ENCODE measurements at places on chromosomes 7 and 10.
A peak's percentile ranks its signal among the peaks of the same experiment; 100 is the strongest.

DNA sequence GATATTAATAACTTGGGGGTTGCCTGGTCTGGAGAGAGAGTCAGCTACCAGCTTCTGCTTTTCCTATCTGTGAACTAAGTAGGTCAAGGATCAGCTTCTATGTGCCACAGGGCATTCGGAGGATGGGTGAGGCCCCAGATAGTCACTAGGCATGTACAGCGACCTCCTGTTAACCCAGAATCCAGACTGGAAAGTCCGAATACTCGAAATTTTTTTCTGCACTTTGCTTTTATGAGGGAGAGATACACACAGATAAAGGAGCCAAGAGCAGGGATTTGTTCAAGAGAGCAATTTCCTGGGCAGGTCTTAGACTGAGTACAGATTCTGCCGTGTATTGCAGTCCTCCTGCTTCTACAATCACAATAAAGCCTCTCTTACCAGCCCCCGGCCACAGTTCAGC, 54.2 kb downstream of the EMX2 start:
- no peak for DNase-seq

- DNase-seq, result peak; percentile 67
Measured at GRCh38 chr7:131040467-131040932, 287.2 kb upstream of the MKLN1 start.

DNA sequence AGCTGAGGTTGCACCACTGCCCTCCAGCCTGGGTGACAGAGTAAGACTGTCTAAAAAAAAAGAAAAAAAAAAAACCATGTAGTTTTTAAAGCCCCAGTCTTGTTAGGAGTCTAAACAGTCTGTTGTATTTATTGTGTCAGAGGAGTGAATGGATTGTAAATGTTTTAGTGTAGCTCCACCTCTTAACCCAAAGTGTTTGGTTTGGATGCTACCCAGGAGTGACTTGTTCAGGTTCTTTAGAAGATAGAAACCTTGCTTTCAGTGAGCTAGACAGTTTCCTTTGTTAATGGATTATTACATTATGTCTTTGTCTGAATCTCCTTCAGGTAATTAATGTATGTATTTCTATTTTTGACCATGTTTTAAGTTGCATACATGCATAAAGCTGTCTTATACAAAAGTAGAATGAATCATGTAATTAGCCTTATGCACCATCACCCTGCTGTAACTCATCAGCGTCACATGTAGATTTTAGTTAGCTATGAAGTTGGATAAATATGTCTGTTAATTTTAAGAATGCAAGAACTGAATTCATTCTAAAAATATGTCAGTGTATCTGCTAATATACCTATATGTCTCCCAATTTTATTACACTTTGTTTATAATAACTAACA, 97.7 kb downstream of the TAF3 start:
- DNase-seq, result no peak

DNA sequence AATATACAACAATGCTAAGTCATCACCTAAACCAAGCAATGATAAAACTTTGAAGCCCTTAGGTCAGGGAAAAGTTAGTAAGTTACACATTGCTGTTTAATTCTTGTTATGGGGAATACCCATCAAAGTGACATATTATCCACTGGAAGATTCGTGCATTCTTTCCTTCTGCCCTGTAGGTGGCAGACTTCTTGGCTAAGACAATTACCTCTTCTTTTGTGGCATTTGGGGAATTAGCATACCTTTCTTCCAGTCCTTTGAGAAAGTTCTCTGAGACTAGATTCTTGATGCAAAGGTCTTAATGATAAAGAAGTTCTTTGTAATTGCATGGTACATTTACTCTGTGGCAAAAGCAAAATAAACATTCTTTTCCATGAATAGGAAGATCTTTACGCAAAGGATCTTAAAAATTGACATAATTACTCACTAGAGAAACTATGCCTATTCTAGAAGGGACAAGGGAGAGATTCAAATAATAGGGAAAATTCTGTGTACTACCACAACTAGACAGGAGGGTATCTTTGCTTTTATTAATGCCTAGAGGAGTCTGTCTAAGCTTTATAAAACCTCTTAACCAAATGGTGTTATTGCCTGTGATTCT, 395.9 kb downstream of the GRM8 start:
- no peak for DNase-seq

DNA sequence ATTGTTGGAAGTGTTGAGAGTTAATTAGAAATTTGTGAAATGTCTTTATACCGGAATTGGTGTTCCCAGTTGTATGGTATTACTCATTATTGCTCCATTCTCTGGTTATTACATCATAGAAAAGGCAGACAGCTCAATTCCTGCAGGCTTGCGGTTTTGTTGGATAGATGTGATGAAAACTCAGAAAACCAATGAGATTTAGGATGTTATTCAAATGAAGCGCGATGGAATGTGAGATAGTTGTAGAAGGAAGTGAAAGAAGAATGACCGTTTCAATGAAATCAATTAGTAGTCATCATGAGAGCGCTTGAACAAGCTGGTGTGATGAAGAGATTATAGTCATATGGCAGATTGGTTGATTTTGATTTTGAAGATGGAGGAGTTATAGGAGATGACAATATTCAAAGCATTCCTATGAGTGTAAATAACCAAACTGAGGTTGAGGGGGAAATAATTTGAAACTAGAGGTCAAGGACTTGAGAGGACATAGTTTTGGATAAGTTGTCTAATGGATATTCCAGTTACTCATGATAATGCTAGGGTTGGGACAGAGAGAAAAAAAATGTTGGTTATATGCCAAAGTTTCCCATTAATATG, 991.5 kb downstream of the NRG3 start:
- no peak for DNase-seq

- DNase-seq, result no peak
Measured at GRCh38 chr7:134823400-134823799, 44.0 kb downstream of the CALD1 start.

- no peak for DNase-seq
Measured at GRCh38 chr10:78727728-78728127, 341.0 kb upstream of the ZMIZ1 start.

DNA sequence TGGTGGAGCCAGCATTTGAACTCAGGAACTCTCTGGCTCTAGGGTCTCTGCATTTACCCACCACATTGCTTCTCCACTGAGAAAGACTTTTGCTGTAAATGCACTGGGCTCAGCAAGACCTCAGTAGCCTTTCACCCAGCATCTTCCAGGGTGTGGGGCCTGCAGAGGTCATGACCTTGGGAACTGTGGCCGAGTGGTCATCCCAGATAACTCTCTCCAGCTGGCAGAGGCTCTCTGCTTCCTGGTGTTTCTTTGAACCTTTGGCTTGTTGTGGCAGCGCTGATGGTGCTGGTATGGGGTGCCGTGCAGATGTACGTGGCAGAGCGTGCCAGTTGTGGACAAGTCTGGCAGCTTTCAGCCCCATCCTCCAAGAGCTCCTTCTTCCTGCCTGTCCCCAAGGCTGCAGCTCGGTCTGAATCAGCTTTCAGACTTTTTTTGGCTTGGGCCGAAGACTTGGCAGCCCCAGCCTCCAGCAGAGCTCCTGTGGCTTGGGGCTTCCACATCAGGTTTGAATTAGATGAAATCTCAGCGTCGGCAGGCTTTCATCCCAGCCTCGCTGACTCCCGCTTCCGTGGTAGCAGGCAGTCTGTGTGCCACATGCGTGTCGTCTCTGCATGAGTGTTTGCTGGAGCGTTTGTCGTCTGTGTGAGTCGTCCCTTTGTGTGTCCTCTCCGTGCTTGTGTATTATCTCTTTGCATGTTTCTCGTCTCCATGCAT, 21.5 kb downstream of the ADAMTS14 start:
- DNase-seq, result peak; percentile 86

- DNase-seq, result no peak
Measured at GRCh38 chr7:2607122-2607922, 24.5 kb upstream of the TTYH3 start.

GRCh38 chr10:112775892-112776674, 174.0 kb upstream of the TCF7L2 start:
- peak; percentile 38 for DNase-seq

GRCh38 chr10:75568450-75569130, 137.2 kb downstream of the LRMDA start:
- no peak for DNase-seq

DNA sequence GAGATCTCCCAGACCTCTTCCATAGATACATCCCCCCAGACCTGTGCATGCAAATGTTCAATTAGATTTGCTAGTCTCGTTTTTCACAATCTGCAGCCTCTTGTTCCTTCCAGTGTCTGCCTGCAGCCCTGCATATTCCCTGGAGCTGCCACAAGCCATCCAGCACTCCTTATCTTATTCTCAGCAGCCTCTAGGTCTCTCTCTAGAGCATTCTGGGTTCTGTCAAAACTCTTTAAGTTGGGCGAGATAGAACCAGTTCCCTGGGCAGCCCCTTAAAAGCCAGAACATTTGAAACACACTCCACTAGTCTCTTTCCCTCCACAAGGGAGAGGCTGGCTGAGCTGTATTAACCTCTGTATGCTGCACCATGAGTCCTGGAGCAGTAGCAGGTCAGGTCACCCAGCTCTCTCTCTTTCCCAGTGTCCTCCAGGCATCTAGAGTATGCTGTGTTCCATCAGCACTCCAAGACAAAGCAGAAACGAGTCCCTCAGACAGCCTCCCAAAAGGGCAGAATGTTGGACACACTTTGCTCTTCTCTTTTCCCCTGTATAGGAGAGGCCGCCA, 20.6 kb upstream of the MCM10 start:
- DNase-seq, result no peak

GRCh38 chr10:79024296-79024695, 44.5 kb upstream of the ZMIZ1 start:
- DNase-seq, result no peak

GRCh38 chr10:75079436-75080083, 31.9 kb upstream of the SAMD8 start:
- DNase-seq, result no peak

- no peak for DNase-seq
Measured at GRCh38 chr10:22334414-22335172, 10.7 kb upstream of the SPAG6 start.

GRCh38 chr10:63666836-63667383, 145.7 kb downstream of the REEP3 start:
- DNase-seq, result peak; percentile 27

DNA sequence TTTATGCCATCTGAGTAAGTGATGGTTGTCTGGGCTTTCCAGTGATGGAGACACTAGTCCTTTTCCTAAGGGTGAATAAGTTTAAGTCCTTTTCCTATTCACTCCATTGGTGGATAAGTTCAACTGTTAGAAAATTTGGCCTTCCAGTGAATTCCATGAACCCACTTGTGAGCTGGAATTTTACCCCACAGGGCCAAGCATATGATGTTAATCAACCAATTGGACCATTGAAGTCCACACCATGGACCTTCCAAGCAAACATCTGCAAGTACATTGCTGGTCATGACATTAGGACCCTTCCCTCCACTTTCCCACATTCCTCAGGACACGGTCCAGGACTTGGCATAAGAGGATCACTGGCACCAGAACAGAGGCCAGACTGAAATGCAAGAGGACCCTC, 381.4 kb downstream of the RPS24 start:
- no peak for DNase-seq

DNA sequence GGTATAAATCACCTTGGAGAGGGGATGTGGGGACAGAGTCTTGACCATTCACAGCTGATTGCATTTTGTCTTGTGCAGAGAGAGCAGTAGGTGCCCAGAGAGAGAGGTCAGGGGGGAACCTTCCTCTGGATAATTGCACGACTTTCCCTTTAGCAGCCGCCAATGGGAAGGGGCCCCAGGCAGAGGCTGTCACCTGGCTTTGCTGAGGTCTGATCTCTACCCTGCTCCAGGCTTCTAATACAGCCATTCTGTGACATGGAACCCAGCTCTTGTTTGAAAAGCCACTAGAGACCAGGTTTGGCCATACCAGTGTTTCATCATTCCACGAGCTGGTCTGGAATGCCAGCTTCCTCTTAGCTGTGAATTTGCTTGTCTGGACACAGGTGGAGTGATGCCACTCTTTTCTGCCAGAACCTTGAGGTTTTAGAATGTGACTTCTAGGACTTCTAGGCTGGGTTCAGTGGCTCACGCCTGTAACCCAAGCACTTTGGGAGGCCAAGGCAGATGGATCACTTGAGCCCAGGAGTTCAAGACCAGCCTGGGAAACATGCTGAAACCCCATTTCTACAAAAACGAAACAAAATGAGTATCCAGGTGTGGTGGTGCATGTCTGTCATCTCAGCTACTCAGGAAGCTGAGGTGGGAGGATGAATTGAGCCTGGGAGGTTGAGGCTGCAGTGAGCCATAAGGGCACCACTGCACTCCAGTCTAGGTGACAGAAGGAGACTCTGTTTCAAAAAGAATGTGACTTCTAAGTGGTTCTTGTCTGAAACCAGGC, 159.9 kb downstream of the CAMK1D start:
- DNase-seq, result no peak

DNA sequence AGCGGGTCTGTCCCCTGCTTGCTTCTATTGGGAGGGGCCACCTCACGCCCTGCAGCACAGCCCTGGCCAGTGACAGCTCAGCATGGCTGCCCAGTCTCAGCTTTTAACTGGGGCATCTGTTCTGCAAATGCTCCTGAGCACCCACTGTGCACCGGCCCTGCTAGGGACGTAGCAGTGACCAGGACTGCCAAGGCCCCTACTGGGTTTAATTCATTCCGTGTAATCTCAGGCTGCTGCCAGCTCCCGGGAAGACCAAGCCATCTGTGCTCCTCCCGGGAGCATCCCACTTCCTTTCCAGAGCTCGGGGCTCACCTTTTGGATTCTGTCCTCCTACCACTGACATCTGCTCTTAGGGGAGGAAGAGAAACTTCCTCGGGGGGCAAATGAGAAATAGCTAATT, 85.2 kb downstream of the ADARB2 start:
- DNase-seq, result no peak

DNA sequence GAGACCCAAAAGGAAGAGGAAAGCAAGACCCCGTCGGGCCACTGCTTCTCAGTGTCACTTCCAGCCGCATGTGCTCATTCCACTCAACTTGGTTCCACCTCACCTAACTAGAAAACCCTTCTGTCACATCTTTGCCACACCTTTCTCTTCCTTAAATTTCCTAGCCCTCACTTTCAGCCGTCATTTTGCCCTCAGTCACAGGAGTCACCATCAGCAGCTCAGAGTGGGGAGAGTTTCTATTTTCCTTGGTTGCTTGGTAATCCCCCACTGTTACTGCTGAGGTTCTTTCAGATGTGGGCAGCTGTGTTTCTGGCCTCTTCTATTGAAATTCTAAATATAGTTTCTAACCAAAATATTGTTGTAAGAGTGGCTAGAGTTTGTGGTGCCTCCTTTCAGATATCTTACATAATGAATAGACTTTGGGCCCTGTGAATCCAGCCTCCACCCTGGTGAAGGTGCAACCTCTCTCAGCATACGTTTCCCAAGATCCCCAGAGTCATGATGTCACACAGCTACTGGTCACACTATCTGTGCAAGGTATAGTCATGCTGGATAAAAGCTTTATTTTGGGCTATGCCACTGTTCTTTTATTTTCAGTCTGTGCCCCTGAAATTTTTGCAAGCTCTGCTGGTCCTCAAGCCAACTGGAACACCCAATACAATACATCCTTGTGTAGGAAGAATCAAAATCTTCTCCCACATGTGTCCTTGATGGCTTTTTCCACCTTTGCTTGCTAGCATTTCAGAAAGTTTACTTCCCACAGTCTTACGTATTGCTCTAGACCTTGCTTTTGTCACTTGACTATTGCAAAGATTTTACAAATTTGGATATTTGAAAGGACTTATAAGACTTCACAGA, 9.2 kb downstream of the AGBL3 start:
- DNase-seq, result no peak

- no peak for DNase-seq
Measured at GRCh38 chr7:142012825-142013511, 17.3 kb downstream of the MGAM start.

Measured in muscle of arm (tissue), 14 donors.